Ascending aorta (tissue), 2 donors: ENCODE measurements at places on chromosomes 3 and 15.

DNA sequence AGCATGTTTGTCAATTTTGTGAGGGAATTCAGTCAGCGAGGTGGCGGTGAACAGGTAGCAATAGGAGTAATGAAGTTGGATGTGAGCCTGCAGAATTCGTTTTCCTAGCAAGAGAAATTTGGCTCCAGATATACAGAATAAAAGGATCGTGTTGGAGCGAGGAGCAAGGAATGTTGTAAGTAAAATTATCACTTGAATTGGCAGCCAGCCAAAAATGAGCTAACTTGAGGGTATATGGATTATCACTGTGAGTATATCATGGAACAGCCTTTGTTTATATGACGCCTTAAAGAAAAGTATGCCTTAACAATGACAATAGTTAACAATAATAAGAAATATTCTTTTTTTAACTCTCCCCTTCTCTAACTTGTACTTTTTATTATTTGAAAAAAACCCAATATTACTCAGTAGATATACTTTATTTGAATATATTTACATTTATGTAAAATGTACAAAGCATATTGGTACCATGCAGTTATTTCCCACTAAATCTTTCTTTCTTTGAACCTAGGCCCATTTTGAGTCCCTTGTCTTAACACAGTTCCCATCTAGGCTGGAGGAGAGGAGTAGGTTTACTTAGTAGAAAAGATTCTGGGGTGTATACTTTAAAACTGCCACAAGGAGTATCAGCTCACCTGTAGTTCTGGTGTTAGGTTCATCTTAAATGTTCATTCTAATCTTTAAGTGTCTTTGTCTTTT is 29.3 kb downstream of the EPHA6 start:
- no peak for DNase-seq

- DNase-seq, result no peak
Measured at GRCh38 chr3:160486459-160486869, 36.9 kb upstream of the TRIM59 start.

DNA sequence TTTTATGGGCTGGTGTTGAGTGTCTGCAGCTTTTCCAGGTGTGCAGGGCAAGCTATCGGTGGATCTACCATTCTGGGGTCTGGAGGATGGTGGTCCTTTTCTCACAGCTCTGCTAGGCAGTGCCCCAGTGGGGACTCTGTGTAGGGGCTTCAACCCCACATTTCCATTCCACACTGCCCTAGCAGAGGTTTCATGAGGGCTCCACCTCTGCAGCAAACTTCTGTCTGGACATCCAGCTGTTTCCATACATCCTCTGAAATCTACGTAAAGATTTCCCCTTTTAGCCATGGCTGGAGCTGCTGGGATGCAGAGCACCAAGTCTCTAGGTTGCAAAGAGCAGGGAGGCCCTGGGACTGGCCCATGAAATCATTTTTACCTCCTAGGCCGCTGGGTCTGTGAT is 11.6 kb downstream of the RFX7 start:
- no peak for DNase-seq

DNA sequence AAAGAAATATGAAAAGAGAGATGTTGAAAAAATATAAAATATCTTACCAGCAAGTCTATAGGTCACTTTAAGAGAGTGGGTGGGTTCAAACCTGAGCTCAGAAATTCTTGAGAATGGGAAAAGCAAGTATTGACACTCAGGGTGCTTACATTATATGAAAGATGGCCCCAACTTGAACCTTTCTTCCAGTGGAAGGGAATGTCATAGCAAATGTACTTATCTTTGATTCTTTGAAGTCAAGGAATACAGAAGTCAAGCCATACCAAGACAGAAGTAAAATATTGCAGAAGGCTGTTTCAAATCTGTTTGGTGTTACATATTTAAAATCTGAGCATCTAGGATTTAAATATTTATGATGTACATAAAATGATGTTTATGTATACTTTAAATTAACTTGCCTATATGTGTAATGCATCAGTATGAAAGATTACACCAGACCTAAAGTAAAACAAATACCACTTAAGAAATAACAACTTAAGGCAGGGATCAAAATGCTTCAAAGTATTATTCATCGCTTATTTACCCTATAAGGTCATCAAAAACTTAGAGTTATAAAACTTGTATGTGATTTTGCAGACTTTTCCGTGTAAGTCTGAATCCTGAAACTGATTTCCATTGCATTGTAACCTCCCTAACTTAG is 8.7 kb downstream of the MME start:
- DNase-seq, result no peak
